Ammon's horn (tissue), 1 donor: ENCODE measurements at places on chromosomes 7 and 10.

- peak; percentile 23 for DNase-seq
Observed at GRCh38 chr7:131071786-131072504, 255.7 kb upstream of the MKLN1 start.

DNA sequence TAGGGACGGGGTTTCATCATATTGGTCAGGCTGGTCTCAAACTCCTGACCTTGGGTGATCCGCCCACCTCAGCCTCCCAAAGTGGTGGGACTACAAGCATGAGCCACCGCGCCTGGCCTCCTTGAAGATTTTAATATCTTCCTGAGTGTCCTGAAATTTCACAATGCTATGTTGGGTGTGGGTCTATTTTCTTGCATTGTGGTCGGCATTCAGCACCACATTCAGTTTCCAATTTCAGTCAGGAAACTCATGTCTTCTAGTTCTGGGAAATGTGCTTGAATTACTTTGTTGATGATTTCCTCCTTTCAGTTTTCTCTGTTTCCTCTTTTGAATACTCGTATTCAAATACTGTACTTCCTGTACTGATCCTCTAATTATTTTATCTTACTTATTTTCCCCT lies 49.3 kb upstream of the IL6 start:
- DNase-seq, result no peak

- no peak for DNase-seq
Observed at GRCh38 chr7:37248396-37248861, 200.2 kb downstream of the ELMO1 start.

DNA sequence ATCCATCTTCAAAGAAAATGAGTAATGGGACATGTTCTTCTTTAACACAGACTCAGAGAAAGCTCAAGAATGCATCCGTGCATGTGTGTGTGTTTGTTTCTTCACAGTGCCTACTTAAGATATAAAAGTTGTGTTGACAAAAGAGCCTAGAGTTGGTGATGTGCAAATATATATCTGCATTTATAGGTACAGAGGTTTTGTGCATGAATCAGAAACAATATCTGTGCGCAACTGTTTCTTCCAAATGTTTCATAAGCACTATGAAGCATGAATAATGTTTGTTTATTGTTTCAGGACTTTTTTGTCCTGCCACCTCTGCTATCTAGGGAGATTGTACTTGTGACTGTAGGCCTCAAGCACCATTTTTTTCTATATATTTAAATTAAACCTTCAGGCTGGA lies 229.7 kb downstream of the CSTF2T start:
- no peak for DNase-seq

- no peak for DNase-seq
Observed at GRCh38 chr7:33190688-33191304, 61.4 kb downstream of the BBS9 start.

DNA sequence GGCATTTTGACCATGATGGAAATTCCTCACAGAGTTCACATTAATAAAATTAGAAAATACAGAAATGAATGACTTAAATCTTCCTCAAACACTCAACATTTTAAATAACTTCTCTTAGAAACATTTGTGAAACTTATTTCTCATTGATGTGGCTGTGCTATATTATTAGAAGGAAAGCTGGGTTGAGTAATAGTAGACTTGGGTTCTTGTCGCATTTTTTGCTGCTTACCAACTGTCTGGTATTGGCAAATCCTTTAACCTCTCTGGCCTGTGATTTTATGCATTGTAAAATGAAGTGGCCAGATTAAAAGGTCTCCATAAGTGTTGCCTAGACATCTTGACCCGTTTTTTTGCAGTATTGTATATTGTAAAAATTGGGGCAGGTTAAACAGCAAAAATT lies 66.5 kb downstream of the VPS50 start:
- no peak for DNase-seq

GRCh38 chr10:126140746-126141273 lies 244.4 kb downstream of the FANK1 start:
- DNase-seq, result no peak

- DNase-seq, result no peak
Observed at GRCh38 chr10:62052276-62052675, 150.8 kb downstream of the ARID5B start.

DNA sequence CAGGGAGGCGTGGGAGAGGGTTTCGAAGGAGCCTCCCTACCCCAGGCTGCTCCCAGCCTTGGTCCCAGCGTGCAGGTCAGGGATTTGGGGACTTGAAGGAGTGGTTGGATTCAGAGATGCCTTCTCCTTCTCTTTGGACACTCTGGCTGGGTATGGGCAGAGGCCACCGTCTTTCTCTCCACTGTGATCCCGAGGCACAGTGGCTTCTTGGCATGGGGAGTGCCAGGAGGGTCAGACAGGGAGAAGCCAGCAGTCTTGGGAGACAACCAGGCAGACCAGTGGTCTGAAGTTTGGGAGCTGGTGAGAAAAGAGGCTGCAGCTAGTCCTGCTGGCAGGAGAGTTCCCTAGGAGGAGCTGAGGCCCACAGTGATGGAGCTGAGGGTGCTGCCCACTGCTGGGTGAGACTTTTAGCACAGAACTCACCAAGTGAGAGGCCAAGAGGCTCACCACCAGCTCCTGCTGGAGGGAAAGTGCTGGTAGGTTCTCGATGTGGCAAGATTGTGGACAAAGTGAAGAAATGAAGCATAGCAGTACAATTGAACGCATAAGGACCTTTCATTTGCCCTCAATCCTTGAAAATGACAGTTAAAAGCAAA lies 35.2 kb upstream of the WDFY4 start:
- peak; percentile 69 for DNase-seq

- peak; percentile 87 for DNase-seq
Observed at GRCh38 chr10:57964351-57964750, 303.3 kb downstream of the IPMK start.

DNA sequence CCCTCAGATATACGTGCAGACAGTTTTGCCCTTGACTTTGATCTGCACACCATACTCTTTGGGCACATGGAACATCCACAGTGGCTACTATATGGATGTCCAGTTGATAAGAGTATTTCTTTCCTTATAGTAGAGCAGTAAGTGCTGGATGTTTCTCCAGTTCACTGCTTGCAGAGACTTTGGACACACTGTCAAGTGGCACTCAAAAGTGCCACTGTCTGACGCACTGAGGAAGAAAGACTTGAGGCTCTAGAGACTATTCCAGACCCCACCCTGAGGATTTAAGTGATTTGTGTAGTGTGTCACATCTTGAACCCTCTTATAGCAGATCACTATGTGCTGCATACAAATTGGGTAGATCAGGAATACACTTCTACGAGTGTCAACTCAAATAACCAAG lies 179.1 kb downstream of the GNAI1 start:
- DNase-seq, result no peak

- no peak for DNase-seq
Observed at GRCh38 chr10:17406036-17406834, 48.2 kb downstream of the ST8SIA6 start.

GRCh38 chr7:80197627-80198026 lies 63.0 kb downstream of the GNAI1 start:
- DNase-seq, result no peak

DNA sequence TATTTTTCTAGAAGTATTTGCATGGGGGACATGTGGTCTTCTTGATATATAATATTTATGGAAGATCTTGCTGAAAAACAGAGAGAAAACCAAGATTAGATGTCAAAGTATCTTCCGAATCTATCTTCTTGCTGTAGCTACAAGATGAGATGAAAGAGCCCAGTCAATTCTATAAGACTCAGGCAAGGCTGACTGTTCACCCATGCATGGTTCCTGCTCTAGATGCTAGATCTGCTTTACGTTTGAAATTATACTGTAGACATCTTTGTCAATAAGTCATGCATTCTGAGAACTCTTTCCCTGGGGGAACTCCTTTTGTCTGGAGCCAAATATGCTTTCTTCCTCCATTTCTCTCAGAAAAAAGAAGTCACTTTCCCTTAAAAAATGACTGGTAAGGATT lies 1292.0 kb downstream of the XPNPEP1 start:
- no peak for DNase-seq

GRCh38 chr7:101953248-101953819 lies 135.9 kb downstream of the CUX1 start:
- DNase-seq, result no peak

- no peak for DNase-seq
Observed at GRCh38 chr7:147308539-147308938, 1191.9 kb downstream of the CNTNAP2 start.

- DNase-seq, result no peak
Observed at GRCh38 chr10:55820478-55820877, 540.6 kb downstream of the ZWINT start.

GRCh38 chr10:110733218-110733952 lies 89.2 kb downstream of the RBM20 start:
- peak; percentile 22 for DNase-seq

- DNase-seq, result peak; percentile 47
Observed at GRCh38 chr10:107894516-107894915, 730.0 kb upstream of the SORCS1 start.

DNA sequence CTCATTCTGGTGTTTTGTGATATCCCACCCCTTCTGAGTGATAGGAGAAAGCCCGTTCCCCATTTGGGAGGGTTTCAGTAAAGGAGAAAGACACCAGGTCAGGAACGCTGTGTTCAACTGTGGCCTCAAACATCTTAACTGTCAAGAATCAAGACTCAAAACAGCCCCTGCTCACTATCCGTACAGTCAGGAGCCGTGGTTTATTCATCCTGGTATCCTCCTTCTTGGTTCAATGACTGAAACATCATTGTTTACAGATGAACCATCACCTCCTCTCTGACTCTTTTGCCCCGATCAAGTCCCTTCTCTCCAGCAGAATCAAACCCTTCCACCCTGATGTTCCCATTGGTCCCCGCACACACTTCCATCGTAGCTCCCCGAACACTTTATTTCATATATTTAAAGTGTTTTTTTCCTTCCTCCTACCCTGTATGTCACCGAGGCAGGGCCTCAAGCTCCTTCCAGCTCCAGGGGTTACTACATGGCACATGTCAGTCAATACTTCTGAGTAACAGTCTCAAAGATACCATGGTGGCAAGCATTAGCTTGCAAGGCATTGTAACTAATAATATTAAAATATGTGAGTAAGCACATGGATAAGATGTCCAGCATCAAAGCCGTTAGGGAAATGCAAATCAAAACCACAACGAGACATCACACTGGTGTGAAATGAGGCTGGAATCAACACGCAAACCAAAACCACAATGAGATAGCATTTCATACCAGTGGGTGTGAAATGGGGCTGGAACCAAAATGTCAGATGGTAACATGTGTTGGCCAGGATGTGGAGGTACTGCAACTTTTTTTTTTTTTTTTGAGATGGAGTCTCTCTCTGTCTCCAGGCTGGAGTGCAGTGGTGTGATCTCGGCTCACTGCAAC lies 124.7 kb upstream of the C1QL3 start:
- DNase-seq, result no peak

DNA sequence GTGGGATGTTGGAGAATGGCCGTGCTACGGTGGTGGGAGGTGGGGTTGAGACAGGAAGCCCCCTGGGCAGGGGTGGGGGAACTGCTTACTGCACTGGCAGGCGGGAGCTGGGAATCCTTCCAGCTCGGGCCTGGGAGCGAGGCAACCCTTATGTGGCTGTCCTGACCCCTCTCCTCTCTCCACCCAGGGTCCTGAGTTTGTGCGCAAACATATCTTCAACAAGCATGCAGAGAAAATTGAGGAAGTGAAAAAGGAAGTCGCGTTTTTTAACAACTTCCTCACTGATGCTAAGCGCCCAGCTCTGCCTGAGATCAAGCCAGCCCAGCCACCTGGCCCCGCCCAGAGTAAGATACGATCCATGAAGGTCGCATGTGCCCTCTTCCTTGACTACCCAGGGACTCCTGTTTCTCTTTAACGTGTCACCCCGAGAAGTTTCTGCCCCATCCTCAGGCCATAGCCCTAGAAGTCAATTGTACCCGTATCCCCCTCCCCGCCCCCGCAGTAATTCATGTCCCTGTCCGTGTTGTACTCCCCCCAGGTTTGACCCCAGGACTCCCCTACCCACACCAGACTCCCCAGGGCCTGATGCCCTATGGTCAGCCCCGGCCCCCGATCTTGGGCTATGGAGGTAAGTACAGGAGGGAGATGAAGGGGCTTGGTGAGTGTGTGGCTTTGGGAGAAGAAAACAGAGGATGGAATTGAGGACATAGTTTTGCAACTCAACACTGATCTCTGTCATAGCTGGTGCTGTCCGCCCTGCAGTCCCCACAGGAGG lies 1.8 kb downstream of the UFSP1 start:
- no peak for DNase-seq

DNA sequence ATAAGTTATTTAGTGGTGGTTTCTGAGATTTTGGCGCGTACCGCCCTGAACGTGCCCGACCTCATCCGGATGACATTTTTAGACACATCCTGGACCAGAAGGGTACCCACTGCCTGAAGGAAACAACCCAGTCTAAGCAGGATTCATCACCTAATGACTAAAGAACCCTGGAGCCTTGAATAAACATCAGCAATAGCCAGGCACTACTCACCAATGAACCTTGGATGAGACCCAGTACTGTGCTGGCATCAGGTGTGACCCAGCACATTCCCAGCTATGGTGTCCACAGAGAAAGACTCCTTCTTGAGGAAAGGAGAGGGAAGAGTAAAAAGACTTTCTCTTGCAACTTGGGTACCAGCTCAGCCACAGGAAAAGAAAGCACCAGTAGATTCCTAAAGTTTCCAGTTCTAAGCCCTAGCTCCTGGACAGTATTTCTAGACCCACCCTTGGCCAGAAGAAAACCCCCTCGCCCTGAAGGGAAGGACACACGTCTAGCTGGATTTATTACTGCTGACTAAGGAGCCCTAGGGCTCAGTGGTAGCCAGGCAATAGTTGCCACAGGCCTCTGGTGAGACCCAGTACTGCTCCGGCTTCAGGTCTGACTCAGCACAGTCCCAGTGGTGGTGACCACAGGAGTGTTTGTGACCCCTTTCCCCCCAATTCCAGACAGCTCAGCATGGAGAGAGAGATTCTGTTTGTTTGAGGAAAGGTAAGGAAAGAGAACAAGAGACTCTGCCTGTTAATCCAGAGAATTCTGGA lies 32.5 kb downstream of the ZNF277 start:
- no peak for DNase-seq

DNA sequence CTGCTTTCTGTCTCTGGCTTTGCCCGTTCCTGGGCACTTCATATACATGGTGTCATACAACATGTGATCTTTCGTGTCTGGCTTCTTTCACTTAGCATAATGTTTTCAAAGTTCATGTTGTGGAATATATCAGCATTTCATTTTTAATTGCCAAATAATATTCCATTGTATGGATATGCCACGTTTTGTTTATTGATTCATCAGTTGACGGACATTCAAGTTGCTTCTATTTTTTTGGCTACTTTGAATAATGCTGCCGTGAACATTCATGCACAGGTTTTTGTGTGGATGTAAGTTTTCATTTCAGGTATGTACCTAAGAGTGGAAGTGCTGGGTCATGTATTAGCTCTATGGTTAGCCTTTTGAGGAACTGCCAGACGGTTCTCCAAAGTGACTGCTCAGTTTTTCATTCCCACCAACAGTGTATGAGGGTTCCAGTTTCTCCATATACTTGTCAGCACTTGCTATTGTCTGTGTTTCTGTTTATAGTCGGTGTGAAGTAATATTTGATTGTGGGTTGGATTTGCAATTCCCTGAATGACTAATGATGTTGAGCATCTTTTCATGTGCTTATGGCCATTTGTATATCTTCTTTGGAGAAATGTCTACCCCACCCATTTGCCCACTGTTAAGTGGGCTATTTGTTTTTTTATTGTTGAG lies 401.4 kb upstream of the GALNT17 start:
- DNase-seq, result no peak
